SHP77 (cell line): ENCODE measurements at places on chromosomes 11 and 22.

GRCh38 chr11:106304274-106304673 lies 226.8 kb downstream of the AASDHPPT start:
- DNase-seq: no peak

DNA sequence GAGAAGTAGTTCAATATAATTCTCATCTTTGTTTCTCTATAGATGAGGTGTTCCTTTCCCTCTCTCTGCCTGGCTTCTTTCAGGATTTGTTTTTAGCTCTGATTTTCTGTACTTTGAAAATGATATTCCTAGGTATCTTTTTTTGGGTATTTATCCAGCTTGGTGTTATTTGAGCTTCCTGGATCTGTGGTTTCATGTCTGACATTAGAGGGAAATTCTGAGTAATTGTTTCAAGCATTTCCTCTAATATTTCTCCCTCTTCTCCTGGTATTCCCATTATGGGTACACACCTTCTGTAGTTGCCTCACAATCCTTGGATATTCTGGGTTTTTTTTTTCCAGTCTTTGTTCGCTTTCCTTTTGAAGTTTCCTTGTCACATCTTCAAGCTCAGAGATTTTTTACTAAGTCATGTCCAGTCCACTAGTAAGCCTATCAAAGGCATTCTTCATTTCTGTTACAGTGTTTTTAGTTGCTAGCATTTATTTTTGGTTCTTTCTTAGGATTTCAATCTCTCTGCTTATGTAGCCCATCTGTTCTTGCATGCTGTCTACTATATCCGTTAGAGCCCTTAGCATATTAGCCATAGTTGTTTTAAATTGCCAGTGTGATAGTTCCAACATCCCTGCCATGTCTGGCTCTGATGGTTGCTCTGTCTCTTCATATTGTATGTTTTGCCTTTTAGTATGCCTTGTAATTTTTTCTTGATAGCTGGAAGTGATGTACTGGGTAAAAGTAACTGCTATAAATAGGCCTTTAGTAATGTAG lies 5.8 kb downstream of the CCDC81 start:
- no peak for DNase-seq

GRCh38 chr11:13183094-13183825 lies 94.3 kb upstream of the BMAL1 start:
- DNase-seq: no peak

DNA sequence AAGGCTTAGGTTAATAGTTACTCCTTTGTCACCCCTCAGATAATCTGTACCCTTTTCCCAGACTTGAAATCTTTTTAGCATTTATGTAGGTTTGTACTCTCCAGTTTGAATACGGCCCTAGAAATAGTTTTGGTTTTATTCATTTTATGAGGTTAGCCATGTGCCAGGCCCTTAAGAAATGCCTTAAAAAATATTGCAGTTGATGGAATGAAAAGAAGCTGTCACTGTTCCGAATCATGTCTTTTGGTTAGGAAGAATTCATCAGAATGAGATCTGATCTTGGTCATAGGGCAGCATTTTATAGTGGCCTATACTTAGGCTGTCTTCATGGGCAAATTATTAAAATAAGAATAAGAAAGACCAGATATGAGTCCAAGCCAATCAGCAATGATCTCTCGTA lies 14.8 kb upstream of the PRSS23 start:
- no peak for DNase-seq

DNA sequence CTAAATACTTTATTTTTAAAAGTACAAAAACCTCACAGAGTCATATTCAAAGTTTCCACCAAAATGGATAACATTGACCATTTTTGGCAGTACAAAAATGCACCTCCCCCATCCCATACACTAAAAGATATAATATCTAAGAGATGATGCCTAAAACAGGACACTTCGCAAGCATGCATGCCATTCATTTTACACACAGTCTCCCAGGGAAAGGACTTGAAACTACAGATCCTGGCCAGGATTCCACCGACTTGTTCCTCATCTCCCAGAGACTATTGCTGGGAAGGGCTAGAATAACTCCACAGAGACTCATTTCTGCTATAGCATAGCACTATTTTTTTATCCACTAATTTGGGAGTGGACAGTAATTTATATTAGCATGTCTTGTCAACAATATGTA lies 81.7 kb downstream of the MTNR1B start:
- DNase-seq: no peak

GRCh38 chr11:124080327-124081001 lies 34.8 kb upstream of the VWA5A start:
- DNase-seq: no peak

DNA sequence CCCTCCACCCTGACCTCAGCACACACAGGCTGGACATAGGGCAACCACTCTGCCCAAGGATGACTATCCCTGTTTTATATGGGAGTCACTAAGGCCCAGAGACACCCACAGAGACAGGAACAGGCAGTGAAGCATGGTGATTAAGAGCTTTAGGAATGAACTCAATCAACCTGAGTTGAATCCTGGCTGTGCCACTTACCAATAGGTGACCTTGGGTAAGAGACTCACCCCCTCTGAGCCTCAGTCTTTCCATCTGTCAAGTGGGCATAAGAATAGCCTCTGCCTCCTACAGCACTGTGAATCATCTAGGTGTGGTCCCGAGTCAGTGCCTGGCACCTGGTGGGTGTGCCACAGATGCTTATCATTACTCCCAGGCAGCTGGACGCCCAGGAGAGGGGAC lies 6.8 kb downstream of the CRYBB1 start:
- no peak for DNase-seq

- DNase-seq: peak; percentile 12
These were observed 62.5 kb upstream of the SORL1 start for GRCh38 chr11:121389651-121390050.

GRCh38 chr11:96124155-96124554 lies 200.2 kb upstream of the MTMR2 start:
- DNase-seq: no peak

- DNase-seq: no peak
These were observed 68.4 kb downstream of the TRAF6 start for GRCh38 chr11:36441610-36442208.

- DNase-seq: no peak
These were observed 59.8 kb downstream of the CEP57 start for GRCh38 chr11:95850137-95850536.

- DNase-seq: no peak
These were observed 60.2 kb downstream of the KIAA1671 start for GRCh38 chr22:25012741-25013143.

- DNase-seq: peak; percentile 92
These were observed 10.4 kb downstream of the MLC1 start for GRCh38 chr22:50074551-50075530.

GRCh38 chr11:33697997-33698396 lies 2.6 kb downstream of the C11orf91 start:
- no peak for DNase-seq

GRCh38 chr11:62770778-62771143 lies 435 bp upstream of the TAF6L start:
- peak; percentile 51 for DNase-seq

GRCh38 chr11:119051440-119052162 lies 5.4 kb downstream of the HYOU1 start:
- DNase-seq: no peak

- no peak for DNase-seq
These were observed 70.1 kb upstream of the LRRC55 start for GRCh38 chr11:57111619-57112018.

GRCh38 chr11:118056806-118057205 lies 20.1 kb upstream of the TMPRSS4 start:
- DNase-seq: no peak

DNA sequence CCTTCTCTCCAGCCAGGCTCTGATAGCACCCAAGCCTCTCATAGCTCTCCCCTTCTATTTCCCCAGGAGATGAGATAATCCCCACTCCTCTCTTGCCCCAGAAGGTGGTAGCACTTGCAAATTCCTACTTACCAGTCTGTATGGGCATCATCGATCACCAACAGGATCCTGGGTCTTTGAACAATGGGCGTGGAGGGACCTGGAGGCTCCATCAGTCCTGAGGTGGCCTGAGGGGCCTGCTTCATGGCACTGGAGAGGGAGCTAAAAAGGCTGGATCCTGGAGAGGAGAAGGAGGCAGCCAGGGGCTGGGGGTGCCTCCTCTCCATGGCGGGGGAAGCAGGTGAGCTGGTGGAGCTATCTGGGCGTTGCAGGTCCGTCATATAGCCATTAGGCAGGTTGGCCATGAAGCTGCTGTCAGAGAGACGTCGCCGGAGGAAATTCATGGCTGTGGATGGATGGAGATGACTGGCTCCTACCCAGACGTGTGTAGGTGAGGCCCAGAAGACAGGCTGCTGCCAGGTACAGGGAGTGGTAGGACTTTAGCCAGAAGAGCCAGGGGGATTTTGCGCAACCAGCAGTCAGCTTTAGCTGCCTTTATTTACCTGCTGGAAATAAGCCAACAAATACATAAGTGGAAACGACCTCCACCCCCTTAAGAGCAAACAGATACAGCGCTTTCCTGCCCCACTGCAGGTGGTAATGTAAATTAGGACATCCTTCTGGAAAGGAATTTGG lies 51.8 kb downstream of the SYN3 start:
- peak; percentile 73 for DNase-seq

- no peak for DNase-seq
These were observed at the start of gene KRTAP5-6 for GRCh38 chr11:1696608-1697570. TSS of gene KRTAP5-6 (plus strand) at chr11:1697195. CDS start at chr11:1697246, 51 bp downstream.

DNA sequence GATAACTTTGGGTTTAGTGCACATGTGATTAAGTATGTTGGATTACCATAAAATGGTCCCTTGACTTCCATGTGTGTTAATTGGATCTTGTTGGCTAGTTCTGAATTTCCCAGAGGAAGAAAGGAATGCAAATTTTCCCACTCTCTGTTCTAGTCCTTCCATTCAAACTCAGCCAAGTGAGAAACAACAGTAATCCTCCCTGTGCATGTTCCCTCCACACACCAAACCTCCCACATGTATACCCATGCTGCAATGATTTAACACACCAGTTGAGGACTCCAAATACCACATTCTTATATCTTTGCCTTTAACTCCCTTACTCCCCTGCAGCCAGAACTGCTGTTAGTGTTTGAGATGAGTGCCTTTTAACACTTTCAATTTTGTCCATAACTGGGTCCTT lies 1158.9 kb downstream of the DLG2 start:
- DNase-seq: no peak

DNA sequence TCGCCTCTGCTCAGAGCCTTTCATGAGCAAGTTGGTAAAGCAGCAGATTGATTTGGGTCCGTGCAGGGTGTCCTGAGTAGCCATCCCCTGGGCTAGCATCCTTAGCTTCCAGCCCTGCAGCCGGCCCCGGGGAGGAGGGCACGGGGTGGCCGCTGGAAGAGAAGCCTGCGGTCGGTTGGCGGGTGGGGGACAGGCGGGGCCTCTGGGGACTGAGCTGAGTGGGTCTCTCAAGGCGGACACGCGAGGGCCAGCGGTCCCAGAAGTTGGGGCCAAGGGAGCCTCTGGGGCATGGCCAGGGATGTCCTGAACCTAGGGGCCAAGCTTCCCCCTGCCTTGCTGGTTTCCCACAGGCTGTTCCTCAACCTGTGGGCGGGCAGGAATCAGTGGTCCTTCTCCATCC lies 143.0 kb downstream of the TBC1D22A start:
- DNase-seq: no peak

DNA sequence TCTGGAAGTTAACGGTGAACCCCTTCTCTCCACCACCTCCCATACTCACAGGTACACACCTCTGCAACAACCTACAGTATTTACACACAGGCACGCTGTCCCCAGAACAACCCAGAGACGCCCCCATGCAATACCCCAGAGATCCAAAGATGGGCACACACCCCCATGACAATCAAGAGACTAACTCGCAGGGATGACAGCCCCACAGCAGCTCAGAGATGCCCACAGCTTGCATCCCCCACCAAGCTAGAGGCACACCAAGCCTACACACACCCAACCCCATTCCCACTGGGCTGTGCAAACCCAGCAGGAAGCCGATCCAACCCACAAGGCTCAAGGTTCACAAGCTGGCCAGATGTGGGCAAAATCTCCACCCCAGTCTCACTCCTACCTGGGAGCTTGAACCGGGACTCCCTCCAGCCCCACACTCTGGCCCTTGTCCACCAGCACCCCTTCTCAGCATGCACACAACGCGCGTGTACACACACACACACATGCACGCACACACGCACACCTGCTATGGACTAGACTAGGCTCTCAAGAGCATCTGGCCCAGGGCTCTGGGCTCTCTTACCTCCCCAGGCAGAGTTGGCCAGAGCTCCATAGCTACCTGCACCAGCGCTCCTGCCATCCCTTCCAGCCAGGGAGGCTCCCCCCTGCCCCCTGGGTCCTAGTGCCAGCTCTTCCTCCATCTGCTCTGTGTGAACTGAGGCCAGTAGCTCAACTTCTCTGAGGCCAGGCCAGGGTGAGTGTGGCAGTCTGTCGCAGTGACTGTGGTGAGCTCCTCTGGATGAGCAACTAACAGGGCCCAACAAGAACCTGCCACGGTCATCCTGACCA lies 11.5 kb downstream of the STARD10 start:
- DNase-seq: peak; percentile 64

GRCh38 chr11:36186340-36187175 lies 102.7 kb downstream of the COMMD9 start:
- DNase-seq: no peak

DNA sequence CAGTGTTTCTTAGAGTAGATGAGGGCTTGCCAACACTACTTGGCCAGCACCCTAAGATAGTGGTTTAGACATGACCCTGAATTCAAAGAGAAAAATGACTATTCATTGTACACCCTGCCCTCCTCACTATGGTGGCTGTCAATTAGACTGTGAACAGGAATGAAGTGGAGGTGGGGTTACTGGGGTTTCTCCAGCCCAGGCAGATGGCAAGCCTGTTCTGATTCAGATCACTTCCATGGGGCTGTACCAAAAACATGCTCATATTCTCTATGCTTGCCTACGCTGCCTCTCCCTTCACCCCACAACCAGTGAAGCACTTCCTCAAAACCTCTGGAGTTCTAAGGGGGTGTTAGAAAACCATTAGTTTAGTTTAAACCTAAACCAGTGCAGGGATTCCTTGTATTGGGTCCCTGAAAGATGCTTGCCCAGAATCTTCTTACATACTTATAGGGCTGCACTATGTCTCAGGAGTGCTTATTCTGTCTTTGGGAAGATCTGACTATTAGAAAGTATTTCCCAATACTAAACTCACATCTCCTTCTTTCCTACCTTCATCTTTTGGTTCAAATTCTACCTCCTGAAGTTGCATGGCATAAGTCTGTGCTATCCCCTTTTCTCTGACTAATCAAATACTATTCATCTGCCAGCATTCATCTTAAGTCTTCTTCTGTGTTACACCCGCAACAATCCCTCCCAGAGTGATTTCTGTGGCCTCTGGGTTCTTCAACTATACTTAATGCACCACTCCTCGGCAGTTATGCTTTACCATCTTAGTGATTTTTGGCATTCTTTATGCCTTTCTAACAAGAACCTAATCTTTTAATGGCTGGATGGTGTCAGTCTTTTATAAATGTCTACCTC lies 71.8 kb downstream of the ATG16L2 start:
- DNase-seq: no peak
